ENCODE measurements at places on chromosomes 7 and 10.

DNA sequence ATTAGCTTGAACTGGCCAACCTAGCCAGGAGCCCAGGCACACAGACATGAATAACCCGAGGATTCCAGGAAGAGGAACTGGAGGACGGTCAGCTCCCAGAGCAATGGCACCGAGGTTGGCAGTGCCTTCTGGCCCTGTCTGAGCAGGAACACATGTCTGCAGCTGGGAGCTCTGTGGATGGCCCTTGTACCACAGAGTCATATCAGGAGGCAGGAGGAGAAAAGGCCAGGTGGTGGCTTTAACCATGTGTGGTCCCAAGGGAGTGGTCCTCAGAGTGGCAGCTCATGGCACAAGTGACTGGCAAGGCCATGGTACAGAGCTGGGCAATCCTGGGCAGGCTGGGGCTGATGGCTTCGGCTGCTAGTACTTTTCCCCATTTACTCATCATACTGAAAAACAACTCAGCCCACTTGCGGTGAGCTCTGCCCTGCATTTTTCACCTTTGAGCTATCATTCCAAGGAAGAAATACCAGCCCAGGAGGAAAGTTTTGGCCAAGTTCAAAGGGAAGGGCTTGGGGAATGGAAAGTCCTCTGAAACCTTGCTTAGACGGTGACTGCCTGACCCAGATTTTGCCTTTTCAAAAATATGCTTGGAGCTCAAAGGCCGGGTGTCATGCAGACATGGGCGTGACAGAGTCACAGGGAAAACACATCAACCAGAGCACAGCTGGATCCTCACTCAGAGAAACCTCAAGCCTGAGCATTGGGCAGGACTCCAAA is 25.7 kb upstream of the LOXL4 start:
- DNase-seq = no peak

- DNase-seq = no peak
Observed at GRCh38 chr7:37062560-37062859, 338.2 kb upstream of the AOAH start.

- DNase-seq = no peak
Observed at GRCh38 chr7:95675016-95675415, 78.7 kb upstream of the PDK4 start.

DNA sequence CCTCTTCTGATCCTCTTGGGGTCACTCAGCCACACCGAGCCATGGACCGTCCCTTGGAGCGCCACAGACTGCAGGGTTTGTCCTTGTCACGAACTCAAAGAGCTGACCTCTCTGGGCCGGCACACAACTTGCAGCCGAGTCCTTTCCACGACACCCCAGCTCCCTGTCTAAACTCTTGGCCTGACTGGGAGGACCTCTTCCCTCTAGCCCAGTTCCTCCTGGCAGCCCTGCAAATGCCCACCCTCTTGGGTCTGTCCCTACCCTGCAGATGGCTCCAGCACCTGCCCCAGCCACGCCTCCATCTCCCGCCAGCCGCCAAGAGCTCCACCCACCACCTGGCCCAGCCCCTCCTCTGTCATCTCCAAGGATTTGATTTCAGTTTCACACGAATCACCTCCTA is 339.2 kb downstream of the DNAJB6 start:
- DNase-seq = no peak

DNA sequence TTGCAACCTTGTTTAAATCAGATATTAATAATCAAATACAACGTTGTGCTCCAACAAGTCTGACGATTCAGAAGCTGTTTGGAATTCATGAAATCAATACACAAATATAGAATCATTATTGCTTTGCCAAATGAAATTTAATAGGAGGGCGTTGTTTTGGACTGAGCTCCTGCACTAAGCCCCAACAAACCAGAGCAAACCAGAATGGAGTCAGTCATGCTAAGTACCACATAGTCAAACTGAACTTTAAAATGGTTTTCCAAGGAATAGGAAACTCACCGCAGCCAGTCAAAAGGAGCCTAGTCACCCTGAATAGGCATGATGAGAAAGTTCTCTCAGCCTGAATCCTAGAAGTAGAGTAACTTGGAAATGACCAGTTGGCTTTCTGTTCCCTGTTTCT is 53.7 kb downstream of the HACD1 start:
- no peak for DNase-seq

GRCh38 chr7:24732646-24733413 is 24.4 kb downstream of the GSDME start:
- DNase-seq = no peak

DNA sequence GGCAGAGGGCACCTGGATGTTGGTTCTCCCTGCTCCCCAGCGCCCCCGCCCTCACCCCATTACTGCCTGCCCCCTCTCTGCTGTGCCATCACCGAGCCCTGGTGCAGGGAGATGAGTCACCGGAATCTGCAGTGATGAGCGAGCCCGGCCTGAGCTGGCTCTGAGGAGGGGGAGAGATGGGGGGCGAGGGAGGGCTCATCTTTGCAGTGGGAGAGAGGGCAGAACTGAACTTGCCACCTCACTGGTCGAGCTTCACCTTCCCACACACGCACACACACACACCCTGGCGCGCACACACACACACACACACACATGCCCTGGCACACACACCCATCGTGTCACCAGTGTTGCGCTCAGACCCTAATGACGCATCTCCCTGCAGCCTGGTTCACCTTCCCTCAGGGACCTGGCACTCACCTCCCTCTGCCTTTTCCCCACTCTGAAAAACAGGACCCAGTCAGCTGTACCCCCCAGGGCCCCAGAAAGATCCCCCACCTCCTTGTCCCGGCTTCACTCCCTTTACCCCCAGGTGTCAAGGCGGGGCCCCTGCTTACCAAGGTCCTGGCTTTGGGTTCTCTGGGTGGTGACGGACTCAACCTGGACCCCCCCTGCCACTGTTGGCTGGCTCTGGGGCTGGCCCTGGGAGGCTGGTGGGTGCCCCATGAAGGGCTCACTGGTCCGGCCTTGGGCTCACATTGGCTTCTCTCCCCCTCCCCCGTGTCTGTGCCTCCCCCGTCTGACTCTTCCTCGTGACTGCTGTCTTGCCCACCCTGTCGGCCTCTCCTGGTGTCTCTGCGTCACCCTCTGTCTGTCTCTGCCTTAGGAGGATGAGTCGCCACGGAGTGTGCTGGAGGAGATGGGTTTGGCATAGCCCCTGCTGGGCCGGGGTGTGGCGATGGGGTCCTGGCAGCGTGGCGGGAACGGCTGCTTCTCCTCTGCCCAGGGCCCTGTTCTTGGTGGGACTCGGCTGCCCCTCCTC is 5.4 kb downstream of the VGF start:
- no peak for DNase-seq

DNA sequence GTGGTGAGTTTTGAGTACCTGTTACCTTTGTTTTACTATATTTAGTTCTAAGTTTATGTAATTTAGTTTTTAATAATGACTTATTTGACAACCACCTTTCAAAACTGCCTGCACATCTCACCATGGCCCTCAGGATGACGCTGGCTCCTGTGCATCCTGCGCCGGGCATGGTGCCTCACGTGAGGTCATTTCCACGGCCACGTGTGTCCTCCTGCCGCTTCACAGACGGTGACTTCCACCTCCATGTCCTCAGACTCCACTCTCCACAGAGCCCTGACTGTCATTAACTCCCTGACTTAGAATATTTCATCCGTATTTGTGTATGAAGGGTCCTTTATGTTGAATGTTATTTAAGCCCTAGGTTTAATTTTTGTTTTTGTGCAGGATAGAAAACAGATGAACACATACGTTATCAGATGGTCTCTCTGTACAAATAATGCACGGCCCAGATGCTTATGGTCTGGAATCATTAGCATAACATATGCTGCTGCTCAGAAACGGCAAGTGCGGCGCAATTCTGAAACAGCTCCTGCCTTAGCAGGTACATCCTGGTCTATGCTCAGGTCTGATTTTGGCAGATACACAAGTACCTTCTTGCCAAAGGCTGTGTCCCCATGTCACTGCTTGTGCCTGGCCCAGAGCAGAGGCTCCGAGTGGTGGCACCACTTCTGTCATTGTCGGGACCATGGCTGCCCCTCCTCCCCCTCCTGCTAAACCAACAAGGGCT is 155.8 kb downstream of the WDR37 start:
- no peak for DNase-seq

GRCh38 chr10:79136236-79137005 is 67.7 kb downstream of the ZMIZ1 start:
- DNase-seq = no peak
